ENCODE measurements at places on chromosomes 7 and 10.

DNA sequence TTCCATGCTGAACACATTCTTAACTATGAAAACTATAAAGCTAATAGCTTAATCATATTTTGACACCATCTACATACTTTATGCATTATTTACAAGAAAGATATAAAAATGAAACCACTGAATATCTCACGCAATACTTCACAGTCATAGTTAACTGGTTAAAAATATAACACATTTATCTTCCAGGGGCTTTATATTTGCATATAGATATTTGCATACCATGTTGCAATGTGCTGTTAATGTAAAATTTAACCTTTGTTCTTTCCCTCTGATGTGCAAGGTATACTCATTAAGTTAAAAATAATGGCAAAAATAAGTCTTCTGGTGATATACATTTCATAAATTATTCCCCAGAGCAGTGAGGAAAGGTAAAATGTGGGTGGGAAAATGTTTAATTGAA is 76.9 kb upstream of the MGMT start:
- DNase-seq, result no peak

GRCh38 chr10:28769091-28769604 is 91.8 kb downstream of the BAMBI start:
- no peak for DNase-seq

DNA sequence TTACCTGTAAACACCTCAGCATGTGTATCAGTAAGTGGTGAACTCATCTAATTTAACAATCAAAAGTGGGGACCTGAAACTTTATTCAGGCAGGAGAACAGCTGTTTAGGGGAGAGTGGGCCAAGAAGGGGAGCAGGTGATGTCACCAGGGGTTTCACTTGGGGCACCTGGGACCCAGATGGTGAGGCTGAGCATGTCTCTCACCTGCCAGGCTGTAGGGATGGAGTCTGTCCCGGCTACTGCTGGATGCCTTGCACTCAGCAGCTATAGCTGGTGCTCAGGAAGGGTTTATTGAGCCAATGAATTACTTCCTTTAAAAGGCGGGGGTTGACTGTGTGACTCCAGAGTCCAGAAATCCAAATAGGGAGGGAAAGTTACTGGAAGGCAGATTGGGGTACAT is 23.0 kb downstream of the CDH23 start:
- DNase-seq, result no peak

DNA sequence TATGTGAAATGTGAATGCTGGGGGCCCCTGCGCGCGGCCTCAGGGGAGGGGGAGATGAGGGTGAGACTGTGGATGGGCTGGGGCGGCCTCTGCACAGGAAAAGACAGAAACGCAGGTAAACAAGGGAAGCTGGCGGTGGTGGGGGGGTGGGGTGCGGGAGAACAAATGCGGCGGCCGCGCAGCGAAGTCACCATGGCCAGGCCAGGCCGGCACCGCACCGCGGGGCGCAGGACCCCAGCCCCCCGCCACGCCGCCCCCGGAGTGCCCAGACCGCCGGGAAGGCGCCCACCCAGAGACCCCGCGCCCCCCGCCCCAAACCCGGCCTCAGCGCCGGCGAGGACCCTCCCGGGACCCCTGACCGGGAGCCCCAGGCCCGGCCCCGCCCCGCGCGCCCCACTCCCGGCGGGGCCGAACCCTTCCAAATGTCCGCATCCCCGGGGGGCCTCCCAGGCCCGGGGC is 14.5 kb upstream of the DNAAF5 start:
- no peak for DNase-seq

GRCh38 chr10:103535595-103535994 is 42.1 kb downstream of the NEURL1 start:
- DNase-seq, result no peak

DNA sequence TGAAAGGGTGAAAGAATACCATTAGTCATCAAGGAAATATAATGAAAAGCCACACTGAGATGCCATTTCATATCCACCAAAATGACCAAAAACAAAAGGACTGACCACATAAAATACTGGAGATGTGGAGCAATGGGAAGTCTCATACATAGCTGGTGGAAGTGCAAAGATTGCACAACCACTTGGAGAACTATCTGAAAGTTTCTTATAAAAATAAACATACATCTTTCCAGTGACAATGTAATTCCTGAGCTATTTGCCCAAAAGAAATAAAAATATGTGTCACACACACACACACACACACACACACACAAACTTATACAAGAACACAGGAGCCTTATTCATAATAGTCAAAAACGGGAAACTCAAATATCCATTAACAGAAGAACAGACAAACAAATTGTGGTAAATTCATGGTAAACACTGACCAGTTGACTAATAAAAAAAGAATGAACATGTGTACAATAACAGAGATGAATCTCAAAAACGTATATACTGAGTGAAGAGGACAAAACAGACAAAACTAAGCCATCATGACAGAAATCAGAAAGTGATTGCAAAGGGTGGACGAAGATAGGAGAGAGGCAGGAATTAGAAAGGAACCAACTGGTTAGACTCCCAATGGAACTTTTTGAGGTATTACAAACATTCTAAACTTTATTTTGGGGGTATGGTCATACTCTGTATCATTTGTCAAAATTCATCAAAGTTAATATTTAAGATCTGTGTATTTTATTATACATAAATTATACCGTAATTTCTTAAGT is 21.5 kb downstream of the WASL start:
- DNase-seq, result no peak

- DNase-seq, result no peak
Measured at GRCh38 chr7:39421661-39422060, 144.5 kb upstream of the YAE1 start.

All from activated CD4-positive, alpha-beta T cell treated with anti-CD3 and anti-CD28 coated beads for 48 hours (primary cell).